ENCODE measurements at places on chromosomes 7 and 10. TPM values are rescaled to one million over a fixed set of nuclear protein-coding genes. Genes with fewer than 3 reads are reported as not detected.
A peak's percentile ranks its signal among the peaks of the same experiment; 100 is the strongest.

The DGKI gene
- not detected for total RNA-seq

The AOAH gene
- total RNA-seq: 1.4 TPM

The SPAG6 gene
- 0.62 TPM for total RNA-seq

The IGFBP1 gene
- not detected for total RNA-seq

The GALNT17 gene
- not detected for total RNA-seq

The LRRC18 gene
- total RNA-seq: not detected

The TLX1 gene
- total RNA-seq: not detected

- no peak for DNase-seq
These were observed 106.6 kb downstream of the POU6F2 start for GRCh38 chr7:39084349-39084748.

- DNase-seq: peak; percentile 27
These were observed 42.3 kb downstream of the NOC3L start for GRCh38 chr10:94320285-94320914.

DNA sequence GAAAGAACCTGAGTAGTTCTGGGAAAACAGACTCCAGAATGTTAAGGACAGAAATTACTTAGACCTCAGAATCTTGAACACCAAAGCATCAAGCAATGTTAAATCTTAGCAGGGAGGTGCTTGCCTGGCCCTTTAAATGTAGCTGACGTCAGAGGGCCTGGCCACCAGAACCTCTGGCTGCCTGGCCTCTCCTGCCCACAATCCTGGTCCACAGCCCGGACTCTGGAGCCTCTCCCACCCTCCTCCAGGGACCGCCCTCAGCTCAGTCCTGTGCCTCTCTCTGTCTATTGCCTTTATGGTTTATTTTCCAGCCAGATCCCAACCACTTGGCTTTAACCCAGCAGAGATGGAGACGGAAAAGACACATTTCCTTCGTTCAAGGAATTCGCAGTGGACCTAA, 42.2 kb upstream of the EGR2 start:
- DNase-seq: no peak

DNA sequence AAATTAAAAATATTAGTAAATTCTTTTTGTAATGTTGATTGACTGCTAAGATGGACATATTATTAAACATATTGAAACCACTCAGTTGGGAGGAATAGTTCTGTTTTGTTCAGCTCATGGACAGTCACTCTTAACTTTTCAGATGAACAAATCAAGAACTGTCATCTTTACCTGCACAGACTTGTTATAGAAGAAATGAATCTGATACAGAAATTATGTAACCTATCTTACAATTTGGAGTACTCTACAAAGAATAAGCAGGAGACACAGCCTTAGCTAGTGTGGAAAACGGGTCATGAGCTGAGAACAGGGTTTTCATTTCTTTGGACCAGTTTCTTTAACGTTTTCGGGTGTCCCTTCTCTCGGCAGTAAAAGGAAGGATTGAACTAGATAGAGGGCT, 1.2 kb upstream of the ANLN start:
- DNase-seq: no peak

DNA sequence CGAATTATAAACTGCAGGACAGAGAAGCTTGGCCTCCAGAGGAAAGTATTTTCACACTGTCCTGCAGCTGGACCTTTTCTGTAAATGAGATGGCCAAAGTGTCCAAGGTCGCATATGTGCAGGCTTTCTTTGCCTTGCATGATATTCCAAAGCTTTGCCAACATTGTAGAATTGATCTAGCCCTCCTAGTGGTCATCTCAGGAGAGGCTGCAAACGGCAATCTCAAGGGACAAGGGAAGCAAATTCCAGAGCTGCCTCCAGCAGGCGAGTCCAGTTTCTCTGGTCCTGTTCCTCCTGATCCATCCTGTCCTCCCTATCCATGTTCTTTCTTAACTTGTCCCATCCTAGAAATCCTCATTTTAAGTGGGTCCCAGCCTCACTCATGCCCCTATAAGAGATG, 373.4 kb upstream of the PCDH15 start:
- no peak for DNase-seq

DNA sequence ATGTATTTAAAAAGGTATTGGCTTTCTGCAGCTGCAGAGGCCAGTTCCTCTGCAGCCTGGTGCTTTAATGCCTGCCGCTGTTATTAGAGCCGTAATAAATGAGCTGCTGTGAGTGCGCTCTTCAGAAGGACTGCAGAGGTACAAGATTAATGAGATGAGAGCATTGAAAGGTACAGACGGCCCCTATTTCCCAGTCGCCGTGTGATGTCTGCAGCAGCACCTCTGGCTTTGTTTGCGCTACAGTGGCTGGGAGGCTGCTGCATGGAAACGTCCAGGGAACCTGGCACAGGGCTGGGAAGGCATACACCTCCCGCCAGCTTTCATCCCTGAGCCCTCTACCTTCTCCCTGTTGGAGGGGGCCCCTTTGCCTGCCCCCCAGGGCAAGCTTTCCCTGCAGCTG, 383.8 kb upstream of the ZMIZ1 start:
- DNase-seq: no peak

DNA sequence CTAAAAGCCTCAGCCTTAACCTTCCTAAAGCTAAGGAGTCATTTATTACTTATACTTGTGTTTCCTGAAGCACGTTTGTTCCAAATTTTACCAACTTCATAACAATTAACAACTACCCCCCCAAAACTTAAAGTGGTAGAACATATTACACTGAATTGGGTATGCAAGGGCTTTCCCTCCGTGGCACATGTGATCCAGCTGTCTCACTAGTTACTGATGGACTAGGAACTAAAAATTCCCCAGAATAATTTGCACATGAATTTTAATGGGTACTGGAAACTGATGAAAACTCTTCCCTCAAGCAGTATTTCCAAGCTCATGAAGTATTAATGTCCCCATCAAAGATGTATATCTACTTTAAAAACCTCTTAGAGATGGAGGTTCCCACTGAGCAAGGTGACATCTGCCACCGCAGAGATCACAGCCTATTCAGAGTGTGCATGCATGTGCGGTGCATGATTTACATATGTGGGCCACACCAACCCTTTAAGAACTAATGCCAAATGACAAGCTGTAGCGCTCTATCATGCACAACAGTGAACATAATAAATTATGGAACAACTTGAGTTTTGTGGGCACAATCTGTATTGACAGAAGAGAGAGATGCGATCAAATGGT, 139.9 kb upstream of the ADCY1 start:
- DNase-seq: no peak

DNA sequence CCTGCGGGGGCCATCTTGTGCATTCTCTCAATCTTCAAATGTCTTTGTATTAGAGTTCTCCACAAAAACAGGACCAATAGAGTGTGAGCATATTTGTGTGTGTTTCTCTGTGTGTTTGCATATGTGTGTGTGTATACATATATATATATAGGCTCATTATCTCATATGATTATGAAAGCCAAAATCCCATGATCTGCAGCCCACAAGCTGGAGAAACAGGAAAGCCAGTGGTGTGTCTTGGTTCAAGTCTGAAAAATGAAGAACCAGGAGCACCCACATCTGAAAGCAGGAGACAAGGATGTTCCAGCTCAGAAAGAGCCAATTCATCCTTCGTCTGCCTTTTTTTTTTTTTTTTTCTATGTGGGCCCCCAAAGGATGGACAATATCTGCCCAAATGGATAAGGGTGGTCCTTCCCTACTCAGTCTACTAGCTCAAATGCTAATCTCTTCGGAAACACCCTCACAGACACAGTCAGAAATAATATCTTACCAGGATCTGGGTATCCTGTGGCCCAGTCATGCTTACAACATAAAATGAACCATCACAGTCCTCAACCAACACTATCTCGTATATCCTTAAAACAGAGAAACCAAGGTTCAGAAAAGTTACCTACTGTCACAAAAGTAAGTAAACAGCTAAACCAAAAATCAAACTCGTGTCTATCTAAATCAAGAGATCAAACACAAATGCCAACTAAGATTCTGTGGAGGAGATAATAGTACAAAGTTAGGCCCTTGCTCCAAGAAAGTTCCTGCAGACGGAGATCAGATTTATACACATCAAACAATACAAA, 141.9 kb downstream of the JMJD1C start:
- DNase-seq: no peak

- no peak for DNase-seq
These were observed 111.7 kb upstream of the STEAP1B start for GRCh38 chr7:22611758-22612079.

DNA sequence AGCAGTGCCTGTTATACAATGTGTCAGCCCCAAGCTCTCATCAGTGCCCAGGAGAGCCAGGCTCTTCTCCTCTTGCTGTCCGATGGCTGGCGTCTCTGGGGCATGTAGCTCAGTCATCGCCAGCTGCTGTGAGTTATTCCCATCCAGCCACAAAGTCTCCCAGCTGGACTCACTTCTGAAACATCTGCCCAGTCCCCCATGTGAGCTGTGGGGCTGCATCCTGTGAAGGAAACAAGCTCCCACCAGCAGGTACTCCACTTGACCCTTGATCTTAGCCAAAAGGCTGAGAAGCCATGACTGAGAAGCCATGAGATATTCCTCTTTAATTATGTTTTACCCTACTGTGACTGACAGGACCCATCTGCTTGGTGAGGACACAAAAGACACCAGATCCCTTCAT, 212.7 kb upstream of the IGFBP3 start:
- DNase-seq: no peak

- peak; percentile 31 for DNase-seq
These were observed at the start of gene RBM20 for GRCh38 chr10:110643653-110644597. Gene RBM20 (plus strand): TSS chr10:110644336. CDS start chr10:110644455, 119 bp downstream.

- DNase-seq: no peak
These were observed 113.1 kb upstream of the IGFBP3 start for GRCh38 chr7:46034056-46034768.

- DNase-seq: no peak
These were observed 348.6 kb downstream of the ANKRD7 start for GRCh38 chr7:118573085-118573484.

GRCh38 chr7:34281260-34281659, 375.9 kb downstream of the BMPER start:
- no peak for DNase-seq

All from activated B cell treated with CpG ODN at 0.5 μM for 24 hours (primary cell).